ENCODE measurements at places on chromosomes 16 and 17. TPM values are rescaled to one million over a fixed set of nuclear protein-coding genes. Genes with fewer than 3 reads are reported as not detected.

The CA7 gene
- not detected for total RNA-seq

The DOC2B gene
- 0.19 TPM for total RNA-seq

The CCDC144A gene
- 5.0 TPM for total RNA-seq

The NT5C gene
- 51.0 TPM for total RNA-seq

The CBX2 gene
- total RNA-seq: 1.3 TPM

The TEKT5 gene
- total RNA-seq: not detected

The CCL23 gene
- total RNA-seq: not detected

The KRT28 gene
- total RNA-seq: not detected

The ARL5C gene
- not detected for total RNA-seq

The ZNF624 gene
- 5.1 TPM for total RNA-seq

The CES1 gene
- under 0.01 TPM for total RNA-seq

The ADORA2B gene
- 62.0 TPM for total RNA-seq

The GP2 gene
- total RNA-seq: not detected

The PERCC1 gene
- total RNA-seq: not detected

The LGALS9C gene
- not detected for total RNA-seq

The LDHD gene
- 4.2 TPM for total RNA-seq

The KPNB1 gene
- total RNA-seq: 339 TPM

The HOXB13 gene
- total RNA-seq: not detected

The SMIM5 gene
- total RNA-seq: 0.28 TPM

The SMTNL2 gene
- total RNA-seq: under 0.01 TPM

The LGALS9B gene
- total RNA-seq: not detected

The TNFRSF13B gene
- total RNA-seq: not detected

The FSCN2 gene
- total RNA-seq: 5.1 TPM

The RHBDF1 gene
- total RNA-seq: 31.4 TPM

The SMIM36 gene
- total RNA-seq: not detected

The CCDC43 gene
- total RNA-seq: 41.2 TPM

The CHST5 gene
- total RNA-seq: not detected

The TBX2 gene
- total RNA-seq: 64.0 TPM

The QRICH2 gene
- total RNA-seq: 2.7 TPM

The SLC4A1 gene
- not detected for total RNA-seq

The ZG16B gene
- total RNA-seq: 2.5 TPM

The CCT6B gene
- 0.38 TPM for total RNA-seq

The DBF4B gene
- 5.9 TPM for total RNA-seq

The SOX9 gene
- 2.8 TPM for total RNA-seq

The RNF222 gene
- not detected for total RNA-seq

The C17orf113 gene
- under 0.01 TPM for total RNA-seq

The CIBAR2 gene
- not detected for total RNA-seq

The TNS4 gene
- not detected for total RNA-seq

The RPAIN gene
- 33.8 TPM for total RNA-seq

The CHD9NB gene
- total RNA-seq: 2.3 TPM

The NEUROD2 gene
- total RNA-seq: not detected

The OR3A3 gene
- total RNA-seq: not detected

The PPY gene
- not detected for total RNA-seq

The WDR81 gene
- total RNA-seq: 25.4 TPM

The TBC1D16 gene
- 20.0 TPM for total RNA-seq

The KRT20 gene
- total RNA-seq: not detected

The RAB37 gene
- total RNA-seq: 0.19 TPM

All from regular cardiac myocyte (primary cell).